ENCODE measurements at places on chromosomes 3 and 15.

DNA sequence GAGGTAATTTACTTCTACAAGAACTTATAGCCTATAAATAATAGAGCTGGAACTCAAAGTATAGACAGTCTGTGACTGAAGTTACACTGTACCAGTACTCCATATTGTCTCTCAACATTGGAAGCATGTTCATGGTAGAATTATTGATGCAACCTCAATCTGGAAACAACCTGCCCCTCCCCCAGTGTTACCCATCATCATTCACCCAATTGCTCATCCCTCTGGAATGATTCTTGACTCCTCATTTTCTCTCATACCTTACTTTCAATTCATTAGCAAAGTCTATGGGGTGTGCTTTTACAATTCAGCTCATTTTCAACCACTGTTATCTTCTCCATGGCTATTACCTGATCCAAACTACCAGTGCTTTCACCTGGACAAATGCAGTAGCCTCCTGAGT lies 151.7 kb downstream of the CPNE4 start:
- DNase-seq: no peak

DNA sequence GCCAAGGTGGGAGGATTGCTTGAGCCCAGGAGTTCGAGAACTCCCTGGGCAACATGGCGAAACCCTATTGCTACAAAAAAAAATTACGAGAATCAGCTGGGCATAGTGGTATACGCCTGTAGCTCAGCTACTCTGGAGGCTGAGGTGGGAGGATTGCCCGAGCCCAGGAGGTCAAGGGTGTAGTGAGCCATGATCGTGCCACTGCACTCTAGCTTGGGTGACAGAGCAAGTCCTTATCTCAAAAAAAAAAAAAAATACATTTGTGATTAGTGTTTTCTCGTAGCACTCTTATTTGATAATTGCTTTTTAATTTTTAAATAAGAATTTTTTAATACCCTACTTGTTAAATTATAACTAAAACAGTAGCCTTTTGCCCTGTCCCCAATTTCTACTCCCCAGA lies 18.4 kb downstream of the IREB2 start:
- DNase-seq: no peak

DNA sequence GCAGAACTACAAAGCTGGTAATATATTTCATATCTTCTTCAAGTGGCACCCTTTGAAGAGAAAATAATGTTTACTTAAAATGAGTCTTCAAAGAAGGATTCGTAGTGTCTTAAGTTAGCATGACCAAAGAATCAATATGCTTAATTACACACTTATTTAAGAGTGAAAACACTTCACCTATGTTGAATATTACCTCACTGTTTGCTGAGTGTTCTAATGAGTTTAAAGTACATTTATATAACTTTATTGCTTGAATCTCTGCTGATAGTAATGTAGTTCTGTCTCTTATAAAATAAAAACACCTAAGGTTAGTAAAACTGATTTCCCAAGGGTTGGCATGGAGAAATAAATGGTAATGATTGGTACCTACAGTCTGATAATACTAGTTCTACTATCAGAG lies 143.3 kb upstream of the SLC2A2 start:
- DNase-seq: no peak

GRCh38 chr3:15269091-15269989 lies 63.0 kb downstream of the SH3BP5 start:
- DNase-seq: peak; percentile 47

Measured in memory B cell (primary cell).